ENCODE measurements at places on chromosomes 3 and 15.

DNA sequence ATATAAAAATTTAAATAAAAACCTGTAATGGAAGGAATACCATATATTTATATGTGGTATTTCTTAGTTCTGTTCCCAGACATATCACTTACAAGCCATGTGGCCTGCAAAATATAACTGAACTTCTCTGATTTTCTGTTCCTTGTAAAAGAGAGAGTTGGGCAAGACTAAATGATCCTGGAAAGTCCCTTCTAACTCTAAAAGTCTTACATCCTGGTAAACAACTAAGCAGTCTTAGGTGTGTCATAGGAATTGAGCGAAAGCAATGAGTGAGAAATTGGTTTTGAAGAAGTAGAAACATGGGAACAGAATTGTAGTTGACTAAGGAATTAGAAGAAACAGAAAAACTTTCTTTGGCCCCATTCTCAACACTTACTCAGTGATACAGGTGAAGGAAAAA lies 25.3 kb upstream of the IL20RB start:
- no peak for DNase-seq

DNA sequence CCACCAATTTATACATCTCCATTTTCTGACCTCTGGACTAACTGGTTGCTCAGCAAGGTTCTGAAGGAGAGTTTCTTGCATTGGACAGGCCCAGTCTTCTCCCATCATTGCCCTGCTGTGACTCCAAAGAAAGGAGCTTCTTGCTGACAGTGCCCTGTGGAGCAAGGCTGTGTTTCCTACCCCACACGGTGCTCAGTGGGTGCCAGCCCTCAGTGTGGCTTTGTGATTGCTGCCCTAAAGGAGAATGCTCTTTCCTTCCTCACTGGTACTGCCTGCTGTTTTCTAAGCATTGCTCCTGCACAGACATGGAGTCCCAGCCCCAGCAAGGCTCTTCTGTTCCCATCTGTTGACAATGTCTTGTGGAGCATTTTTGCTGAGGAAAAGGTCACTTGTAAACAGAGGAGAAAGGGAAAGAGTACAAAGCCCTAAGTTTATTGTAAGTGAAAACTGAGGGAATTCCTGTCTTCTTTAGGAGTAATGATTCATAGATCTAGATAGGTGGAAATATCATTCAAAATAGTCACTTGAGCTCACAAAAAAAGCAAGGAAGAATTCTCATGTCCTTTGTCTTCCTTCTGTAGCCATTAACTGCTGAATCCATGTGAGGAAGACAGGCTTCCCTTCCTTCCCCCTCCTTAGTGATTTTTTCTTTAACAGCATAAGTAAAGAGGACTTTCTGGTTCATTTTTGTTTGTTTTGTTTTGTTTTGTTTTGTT lies 62.9 kb downstream of the HMG20A start:
- no peak for DNase-seq

- DNase-seq: no peak
Measured at GRCh38 chr3:94978084-94978483, 915.2 kb downstream of the NSUN3 start.

DNA sequence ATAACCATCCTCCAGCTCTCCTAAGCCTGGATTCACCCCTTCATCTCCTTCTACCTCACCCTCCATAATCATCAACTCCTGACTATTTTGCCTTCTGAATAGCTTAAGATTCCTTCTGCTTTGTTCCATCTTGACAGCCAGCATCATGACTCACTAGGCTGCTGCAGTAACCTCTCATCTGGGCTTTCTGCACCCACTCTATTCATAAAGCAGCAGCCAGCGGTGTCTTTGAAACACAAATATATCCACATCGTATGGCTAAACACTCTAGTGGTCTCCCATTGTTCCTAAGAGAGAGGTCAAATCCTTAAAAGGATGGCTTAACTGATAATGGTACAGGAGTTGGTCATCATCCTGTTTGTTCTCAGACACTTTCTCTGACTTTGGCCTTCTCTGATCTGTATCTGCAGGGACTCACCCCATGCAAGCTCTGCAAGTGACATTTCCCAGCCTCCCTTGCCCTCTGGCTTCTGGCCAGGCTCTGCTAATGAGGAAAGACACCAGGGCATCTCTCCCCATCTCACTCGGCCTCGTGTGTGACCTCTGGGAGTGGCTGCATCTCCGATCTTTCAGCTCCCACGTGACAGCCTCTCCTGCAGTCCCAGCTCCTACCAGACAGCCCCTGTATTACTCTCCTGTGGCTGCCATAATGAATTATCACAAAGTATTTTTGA lies 6.2 kb downstream of the GRK7 start:
- DNase-seq: no peak

DNA sequence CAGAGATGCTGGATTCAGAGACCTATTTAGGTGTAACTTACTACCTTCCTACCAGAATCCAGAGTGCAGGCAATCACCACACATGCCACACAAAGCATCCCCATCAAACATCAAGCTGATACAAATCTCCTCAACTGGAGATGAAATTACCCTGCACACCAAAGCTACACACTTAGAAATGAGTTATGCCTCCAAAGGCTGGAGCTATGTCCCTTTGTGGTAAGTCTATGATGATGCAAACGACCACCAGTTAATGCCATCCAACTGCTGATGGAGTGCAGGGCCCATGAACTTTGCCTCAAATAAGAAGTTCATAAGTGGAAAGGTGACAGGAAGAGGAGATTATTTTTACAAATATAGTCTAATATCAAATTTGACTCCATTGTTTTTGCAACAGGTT lies 38.1 kb downstream of the PDZRN3 start:
- DNase-seq: no peak

GRCh38 chr3:156750874-156751245 lies 75.3 kb upstream of the LEKR1 start:
- DNase-seq: no peak

DNA sequence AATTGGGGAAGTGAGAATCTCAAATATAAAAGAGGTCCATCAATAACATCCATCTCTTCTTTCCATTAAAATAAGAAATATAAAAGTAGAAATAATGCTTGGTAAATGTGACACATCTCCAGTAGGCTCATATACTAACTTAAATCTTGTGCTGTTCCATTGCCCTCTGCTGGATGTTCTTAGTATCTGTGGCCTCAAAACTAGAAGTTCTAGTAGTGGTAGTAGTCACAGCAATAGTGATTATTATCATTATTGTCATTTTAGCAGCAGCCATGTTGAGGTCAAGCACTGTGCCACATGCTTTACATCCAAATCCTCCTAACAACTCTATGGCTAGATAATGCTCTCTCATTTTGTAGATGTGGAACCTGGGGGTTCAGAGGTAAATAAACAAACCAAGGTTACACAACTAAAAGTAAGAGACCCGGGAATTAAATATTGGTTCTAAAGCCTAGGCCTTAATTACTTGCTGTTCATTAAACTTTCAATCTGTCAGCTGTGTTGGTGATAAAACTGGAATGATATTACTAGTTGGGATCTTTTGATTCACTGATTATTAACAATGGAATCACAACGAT lies 20.2 kb upstream of the BTLA start:
- DNase-seq: no peak

DNA sequence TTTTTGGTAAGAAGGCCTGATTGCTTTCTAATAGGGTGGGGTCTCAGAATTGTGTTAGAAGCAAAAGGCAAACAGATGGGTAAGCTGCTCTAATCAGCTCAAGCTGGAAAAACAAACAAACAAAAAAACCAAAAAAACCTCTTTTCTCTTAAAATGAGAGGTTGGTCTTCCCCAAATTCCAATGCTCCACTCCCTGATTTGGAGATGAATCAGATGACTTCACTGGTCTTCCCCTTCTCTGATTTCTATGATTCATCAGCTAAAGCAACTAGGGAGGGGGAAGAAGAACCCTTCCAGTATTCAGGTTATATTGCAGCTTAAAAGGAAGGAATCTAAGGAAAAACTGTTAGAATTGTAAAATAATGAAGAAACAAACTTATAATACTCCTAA lies 9.6 kb upstream of the ANXA2 start:
- DNase-seq: no peak

DNA sequence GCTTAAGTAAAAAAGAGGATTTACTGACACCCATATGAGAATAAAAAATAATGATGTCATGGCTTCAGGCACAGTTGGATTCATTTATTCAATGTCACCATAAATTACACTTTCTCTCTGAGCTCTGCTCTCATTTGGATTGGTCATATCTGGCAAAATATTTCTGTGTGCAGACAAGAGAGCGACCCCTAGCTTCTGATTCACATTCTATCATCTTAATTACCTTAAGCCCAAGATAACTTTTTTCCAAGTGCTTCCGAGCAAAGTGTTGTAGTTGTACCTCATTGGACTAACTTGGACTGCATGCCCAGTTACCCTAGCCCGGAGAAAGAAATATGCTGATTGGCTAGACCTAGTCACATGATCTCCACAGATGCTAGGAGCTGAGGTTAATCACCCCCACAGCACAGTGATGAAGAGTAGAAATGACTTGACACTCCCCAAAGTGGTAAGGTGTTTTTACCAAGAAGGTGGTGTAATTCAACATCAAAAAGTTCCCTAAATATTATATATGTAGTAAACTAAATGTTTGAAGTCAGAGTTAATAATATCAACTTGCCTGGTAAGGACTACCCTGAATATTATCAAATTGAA lies 552.2 kb upstream of the SUCLG2 start:
- no peak for DNase-seq

DNA sequence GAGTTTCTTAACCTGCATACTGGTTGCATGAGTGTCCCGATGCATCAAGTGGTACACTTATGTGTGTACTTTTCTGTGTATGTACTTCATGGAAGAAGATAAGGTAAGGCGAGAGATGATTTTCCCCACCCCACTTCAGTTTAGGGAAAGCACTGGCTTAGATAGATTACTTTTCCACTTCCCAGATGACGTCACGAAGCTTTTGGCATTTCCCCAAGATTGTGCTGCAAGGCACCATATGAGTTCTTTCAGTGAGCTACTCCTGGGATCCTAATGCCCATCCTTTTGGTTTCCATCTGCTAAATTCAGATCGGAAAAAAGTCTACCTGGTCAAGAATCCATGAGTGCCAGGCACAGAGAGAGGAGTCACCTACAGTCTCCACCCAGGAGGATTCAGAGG lies 4.5 kb downstream of the IL17RB start:
- no peak for DNase-seq

DNA sequence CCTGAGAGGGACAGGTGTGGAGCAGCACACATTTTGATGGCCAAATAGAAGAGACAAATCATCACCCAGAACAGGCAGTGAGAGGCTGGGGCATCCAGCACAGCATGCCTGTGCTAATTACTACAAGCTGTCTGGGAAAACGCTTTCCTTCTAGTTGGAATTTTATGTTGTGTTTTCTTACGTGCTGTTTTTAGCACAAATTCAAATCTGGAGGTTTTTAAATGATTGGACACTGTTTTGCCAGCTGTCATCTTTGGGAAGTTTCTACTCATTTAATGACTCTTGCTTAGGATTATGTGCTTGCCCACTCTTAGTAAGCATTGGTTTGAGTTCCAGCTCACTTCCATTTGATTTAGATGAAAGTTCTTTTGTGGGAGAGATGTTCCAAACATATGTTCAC lies 43.5 kb downstream of the EAF1 start:
- DNase-seq: no peak

DNA sequence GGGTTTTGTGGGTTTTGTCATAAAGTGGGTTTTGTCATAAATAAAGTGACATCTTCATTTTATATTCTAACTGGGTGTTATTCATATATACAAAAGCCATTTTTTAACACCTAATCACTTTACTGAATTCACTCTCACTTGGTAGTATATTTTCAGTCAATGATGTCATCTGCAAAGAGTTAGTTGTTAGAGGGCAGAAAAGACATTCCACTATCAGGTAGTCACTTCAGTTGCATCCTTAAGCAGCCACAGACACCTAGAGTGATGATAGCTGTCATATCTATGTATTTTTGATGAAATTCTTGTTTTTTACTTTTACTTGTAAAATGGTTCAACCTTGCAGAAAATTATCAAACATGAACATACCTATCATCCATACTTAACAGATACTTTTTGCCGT lies 89.0 kb downstream of the DHX36 start:
- DNase-seq: no peak

DNA sequence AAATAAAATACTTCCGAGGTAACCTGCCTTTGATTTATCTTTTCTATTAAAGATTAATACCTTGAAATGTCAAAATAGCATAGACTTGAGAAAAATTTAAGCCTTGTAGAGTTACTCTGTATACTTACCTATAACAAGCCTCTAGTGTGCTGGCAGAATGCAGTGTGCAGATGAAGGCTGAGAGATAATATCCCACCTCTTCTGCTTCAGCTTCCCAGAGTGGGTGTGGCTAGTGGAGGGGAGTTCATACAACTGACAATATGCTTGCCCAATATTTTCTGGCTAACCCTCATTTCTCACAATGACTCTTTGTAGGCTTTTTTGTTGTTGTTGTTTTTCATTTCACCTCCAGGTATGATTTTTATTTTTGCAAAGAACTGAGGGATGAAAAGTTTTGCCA lies 15.7 kb upstream of the ZBTB20 start:
- no peak for DNase-seq

DNA sequence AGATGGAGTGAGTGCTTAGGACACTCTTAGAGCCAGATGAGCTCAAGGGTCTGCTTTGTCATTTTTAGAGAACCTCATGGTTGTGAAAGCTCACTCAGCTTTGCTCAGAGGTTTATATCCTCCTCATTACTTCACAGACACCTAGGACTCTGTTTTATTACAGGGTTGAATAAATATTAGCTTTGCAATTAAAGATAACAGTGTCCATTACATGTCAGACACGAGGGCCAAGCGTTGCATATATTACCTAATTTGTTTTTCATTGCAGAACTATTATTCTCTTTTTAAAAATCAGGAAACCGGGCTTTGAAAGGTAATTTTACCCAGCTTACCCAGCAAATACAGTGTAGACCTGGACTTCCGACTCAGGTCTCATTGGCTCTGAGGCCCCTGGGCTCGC lies 16.1 kb downstream of the MAP6D1 start:
- no peak for DNase-seq

DNA sequence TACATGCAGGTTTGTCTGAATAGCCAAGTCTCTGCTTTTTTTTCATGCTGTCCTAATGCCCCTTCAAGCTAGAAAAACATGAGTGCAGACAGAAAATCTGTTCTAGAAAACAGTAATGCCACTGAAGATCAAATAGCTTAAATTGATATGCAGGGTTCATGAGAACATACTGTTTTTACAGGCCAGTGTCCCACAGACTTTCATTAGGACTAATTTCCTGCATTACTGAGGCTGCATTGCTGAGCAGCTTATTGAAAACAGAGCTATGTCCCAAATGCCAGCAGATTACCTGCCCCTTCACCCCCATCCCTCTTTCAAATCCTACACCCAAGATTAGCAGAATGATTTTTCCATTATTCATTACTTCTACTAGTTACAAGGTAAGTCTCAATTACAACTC lies 665 bp downstream of the TM4SF18 start:
- no peak for DNase-seq

Data from coronary artery (tissue), 2 donors.